ENCODE measurements at places on chromosomes 12 and 14. TPM values are rescaled to one million over a fixed set of nuclear protein-coding genes. Genes with fewer than 3 reads are reported as not detected.

- DNase-seq: no peak
Observed at GRCh38 chr12:11832093-11832492, 182.6 kb downstream of the ETV6 start.

- no peak for DNase-seq
Observed at GRCh38 chr14:52307905-52308304, 6.2 kb upstream of the PTGER2 start.

GRCh38 chr14:58747181-58747580, 109.4 kb downstream of the DACT1 start:
- DNase-seq: no peak

DNA sequence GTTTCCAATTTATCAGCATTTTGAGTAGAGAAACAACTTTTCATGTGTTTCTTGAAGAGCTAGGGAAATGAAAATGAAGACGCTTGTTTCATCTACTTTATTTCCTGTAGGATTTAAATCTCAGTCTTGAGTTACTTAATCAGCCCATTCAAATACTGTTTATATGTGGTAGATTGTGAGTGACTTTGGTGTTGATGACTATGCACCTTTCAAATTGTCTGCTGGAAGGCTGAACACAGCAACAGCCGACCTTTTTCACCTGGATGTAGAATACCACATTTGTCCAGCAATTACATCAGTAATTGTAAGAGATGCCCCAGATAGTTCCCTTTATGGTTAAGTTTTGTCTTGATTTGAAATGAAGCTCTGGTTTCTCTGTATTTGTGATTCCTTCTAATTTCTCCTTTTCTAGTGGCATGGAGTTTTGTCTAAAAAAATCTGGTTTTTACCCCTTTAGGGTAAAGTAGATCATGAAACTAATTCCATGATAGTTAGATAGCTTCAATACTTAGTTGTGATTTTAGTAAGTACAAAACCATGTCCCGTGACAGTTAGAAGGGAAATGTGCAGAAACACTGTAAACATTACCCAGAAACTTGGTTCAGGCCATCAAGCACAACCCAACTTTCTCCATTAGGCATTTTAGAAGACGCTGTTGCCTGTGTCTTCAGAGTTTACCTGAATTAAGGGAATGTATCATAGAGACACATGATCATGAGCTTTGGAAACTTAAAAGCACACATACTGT, 165.0 kb downstream of the SRGAP1 start:
- DNase-seq: no peak

GRCh38 chr12:77723308-77723707, 107.4 kb upstream of the NAV3 start:
- no peak for DNase-seq

GRCh38 chr12:131852551-131853299, 24.5 kb downstream of the MMP17 start:
- no peak for DNase-seq

- no peak for DNase-seq
Observed at GRCh38 chr12:41919526-41920261, 225.0 kb downstream of the GXYLT1 start.

DNA sequence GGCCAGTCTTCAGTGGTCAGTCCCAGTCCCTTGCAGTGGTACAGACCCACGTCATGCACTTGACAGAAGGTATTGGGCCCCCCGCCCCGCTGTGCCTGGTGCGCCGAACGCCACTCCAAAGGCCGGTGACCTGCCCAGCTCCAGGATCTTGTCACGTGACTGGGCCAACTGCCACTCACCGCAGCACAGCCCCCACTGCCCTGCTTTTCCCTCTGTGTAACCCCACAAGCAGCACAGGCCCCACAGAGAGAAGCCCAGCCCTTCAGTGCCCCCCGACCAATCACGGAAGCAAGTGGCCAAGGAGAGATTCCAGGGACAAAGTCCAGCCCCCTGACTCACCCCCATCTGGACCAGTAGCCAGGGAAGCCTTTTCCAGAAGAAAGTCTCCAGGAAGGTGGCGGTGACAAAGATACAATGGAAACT, 498 bp downstream of the GPR132 start:
- no peak for DNase-seq

GRCh38 chr14:21626491-21627230, 8.1 kb downstream of the OR10G2 start:
- no peak for DNase-seq

GRCh38 chr12:106981788-106982187, 5.2 kb downstream of the MTERF2 start:
- DNase-seq: no peak

DNA sequence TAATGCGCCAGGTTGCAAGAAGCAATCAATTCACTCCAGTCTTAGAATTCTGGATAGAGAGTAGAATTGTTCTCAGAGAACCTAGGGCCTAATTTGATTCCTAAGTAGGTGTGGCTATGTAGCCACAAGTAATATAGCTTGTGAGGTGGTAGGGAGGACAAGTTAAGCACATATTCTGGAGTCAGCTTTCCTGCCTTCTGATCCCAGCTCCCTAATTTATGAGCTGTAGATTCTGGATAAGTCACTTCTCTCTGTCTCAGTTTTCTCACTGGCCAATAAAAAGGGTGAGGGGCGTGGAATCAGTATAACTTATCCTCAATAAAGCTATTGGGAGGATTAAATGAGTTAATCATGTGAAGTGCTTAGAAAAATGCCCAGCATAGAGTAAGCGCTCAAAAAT, 3.0 kb upstream of the SNW1 start:
- DNase-seq: no peak

The LGMN gene
- 36.9 TPM for total RNA-seq

The KMT2D gene
- 144 TPM for total RNA-seq

The PPP1R1A gene
- total RNA-seq: 47.6 TPM

The AQP2 gene
- not detected for total RNA-seq

The ASPG gene
- total RNA-seq: not detected

The FSCB gene
- total RNA-seq: not detected

The FGF6 gene
- total RNA-seq: not detected
